ENCODE measurements at places on chromosomes 6 and 20.

DNA sequence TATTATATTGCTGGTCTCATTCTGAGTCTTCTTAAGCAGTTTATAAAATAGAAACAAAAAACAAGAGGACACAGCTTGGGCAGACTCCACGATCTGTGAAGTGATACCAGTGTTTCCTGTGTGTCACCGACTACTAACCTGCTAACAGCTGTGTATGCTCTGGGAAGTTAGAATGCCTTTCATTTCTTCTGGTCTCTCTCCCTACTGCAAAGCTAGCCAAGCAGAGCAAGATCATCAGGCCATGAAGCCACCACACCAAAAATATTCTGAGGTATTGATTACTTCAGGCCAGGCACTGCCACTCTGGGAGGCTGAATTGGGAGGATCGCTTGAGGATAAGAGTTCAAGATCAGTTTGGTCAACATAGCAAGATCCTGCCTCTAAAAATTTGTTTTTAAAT is 46.9 kb upstream of the SMIM29 start:
- no peak for DNase-seq

- no peak for DNase-seq
Measured at GRCh38 chr20:47907031-47907675, 121.9 kb upstream of the SULF2 start.

DNA sequence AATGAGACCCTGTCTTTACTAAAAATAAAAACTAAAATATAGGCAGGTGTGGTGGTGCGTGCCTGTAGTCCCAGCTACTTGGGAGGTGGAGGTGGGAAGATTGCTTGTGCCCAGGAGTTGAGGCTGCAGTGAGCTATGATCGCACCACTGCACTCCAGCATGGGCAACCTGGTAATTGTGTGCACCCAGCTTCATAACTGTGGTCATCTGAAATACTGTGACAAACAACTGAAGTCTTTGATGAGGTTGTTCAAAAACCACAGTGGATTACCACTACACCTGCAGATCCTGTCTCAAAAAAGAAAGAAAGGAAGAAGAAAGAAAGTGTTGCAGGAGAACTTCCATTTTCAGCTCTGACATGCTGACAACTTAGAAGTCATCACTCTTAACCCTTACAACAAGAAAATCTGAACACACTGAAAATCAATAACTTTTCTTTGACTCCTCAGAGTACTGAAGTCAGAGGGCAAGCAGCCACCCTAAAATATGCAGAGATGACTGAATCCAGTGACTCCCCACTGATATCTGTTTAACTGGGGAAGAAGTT is 13.8 kb upstream of the ZBP1 start:
- no peak for DNase-seq

GRCh38 chr20:17431621-17432364 is 99.4 kb downstream of the BFSP1 start:
- no peak for DNase-seq

- no peak for DNase-seq
Measured at GRCh38 chr6:42118162-42119001, 24.0 kb downstream of the C6orf132 start.

- no peak for DNase-seq
Measured at GRCh38 chr20:6083926-6084325, 30.1 kb upstream of the LRRN4 start.

DNA sequence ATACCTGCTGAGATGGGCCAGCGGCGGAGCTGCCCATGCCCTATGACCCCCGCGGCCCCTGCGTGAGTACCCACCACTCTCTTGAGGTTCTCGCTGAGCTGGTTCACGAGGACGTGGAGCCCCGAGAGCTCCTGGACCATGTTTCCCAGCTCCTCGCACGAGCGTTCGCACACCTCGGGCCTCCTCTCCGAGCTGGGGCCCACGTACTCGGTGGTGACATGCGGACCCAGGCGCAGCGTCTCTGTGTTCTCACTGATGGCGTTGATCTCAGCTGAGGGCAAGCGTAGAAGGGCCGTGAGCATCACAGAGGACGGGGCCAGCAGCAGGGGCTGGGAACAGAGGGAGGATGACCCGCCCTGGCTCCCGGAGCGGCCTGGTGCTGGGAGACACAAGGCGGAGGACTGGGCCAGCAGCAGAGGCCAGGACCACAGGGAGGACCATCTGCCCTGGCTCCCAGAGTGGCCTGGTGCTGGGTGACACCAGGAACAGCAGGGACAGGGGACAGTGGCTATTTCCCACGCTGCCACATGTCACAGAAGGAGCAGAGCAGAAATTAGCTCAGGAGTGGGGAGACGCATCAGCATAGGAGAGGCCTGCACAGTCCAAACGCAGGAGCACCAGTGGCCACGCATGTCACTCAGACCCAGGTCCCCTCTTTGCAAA is 11.8 kb downstream of the THBS2 start:
- DNase-seq: no peak

DNA sequence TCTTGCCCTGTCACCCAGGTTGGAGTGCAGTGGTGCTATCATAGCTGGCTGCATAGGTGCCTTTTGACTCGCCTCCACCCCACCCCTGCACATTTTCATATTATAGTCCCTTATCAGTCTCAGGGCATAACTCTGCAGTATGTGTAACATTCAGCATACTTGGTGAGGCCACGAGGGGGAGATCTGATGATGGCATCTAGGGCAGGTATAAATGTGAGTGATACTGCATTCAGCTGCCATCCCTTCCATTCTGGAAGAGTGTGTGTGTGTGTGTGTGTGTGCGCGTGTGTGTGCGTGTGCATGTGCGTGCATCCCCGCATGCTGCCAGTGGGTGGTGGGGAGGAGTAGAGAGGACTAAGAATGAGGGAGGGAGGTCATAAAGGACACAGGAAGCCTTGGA is 81.4 kb downstream of the JARID2 start:
- no peak for DNase-seq

DNA sequence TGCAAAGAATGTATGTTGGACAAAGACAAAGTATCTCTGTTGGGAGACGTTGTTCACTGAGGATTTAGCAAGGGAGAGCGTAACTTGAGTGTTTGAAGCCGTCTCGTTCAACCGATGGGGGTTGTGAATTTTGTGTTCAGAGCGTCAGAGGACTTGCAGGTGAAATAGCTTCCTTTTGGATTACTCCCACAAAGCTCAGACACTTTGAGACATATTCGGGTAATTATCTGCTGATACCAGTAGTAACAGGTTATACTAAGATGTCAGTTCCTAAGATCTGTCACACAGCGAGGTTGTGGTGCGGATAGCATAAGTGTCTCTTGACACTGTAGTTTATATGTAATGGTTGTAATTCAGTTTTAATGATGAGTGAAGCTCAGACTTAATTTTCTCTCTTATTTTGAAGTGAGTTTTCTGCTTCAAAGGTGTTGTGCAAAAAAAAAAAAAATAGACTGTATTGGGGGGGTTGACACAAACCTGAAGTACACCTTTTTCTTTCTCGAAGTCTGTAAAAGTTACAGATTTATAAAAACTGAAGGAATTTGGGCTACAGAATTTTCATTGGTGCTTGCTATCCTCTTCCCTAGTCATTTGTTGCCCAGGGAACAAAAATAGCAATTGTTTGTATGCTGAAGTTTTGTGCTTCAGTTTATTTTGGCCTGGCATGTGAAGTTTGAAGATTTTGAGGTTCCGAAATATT is 1.7 kb downstream of the ASXL1 start:
- DNase-seq: no peak

DNA sequence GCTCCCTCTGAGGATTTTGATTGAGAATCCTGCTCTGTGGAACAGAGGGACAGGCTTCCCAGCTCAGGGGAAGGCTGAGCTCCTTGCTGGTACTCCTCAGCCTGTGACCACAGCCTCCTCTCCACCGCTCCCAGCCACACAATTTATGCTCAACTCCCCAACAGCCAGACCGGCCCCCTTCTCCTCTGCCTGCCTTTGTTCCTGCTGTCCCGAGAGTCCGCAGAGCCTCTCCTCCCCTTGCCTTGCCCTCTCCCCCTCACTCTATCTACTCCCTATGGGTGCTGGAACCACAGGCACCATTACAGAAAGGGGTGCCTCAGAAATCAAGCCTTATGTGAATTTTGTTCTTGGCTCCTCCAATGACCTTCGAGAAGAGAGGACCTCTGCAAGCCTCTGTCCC is 15.9 kb downstream of the MAP1LC3A start:
- no peak for DNase-seq

Measured in stimulated activated CD8-positive, alpha-beta memory T cell treated with anti-CD3 and anti-CD28 coated beads, Interleukin-15, amount 100 ng/mL, for 4 hours (primary cell).